Stimulated activated CD8-positive, alpha-beta memory T cell treated with anti-CD3 and anti-CD28 coated beads, Interleukin-4, amount 100 ng/mL, for 1 hour (primary cell): ENCODE measurements at places on chromosomes 3 and 15.

DNA sequence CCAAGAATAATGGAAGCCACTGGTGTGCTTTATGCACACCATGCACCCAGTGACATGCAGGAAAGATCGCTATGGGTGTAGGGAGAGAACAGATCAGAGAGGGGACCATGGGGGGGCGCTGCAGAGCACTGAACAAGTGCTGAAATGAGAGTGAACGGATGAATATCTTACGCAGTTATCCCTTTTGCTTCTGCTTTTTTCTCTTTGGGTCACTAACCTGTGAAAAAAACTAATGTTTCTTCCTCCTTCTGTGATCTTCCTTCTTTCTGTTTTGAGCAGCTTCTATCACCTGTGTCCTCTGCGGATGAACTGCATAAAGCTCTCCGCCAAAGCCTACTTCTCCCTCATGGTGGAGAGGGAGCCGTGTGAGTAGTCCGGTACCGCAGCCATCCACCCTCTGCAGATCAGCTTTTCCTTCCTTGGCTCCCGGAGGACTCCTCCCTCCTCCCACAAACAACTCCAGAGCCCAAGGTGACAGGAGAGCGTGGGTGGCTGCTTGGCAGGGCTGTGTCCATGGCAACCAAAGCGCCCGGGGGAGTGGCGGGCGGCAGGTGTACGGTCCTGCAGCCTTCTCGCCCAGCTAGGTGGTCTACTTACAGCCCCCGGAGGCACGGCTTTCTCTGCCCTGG is 106.2 kb downstream of the DGKG start:
- DNase-seq = no peak

DNA sequence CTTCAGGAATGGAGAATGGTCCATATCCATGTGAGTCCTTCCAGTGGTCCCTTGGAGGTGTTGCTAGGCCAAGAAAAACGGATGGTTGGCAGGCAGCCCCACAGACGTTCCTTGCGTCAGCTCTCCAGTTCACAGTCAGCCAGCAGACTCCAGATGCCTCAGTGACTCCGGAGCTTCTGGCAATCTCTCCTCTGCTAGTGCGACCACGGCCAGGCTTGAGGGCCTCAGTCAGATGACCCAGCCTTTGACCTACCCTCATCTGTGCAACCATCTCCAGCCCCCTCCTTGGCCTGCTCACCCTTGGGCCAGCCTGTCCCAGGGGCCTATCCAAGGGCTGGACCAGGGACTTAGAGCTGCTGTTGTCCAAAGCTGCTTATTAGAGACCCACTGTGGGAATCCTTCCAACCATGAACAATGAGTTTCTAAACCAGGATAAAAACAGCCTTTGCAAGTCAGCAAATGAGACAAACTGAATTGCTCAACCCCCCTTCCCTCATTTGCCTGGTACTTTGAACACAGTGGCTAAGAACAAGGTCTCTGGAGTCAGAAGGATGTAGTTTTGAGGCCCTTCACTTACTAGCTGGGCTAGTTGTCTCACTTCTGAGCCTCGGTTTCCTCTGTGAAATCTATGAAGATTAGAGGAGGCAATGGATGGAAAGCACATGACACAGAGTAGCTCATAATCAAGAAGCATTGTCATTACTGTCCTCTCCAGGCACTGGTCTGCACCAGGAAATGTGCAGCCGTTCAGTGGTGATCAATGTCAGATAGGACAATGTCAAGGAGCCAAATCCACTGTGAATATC is 44.8 kb downstream of the ANP32A start:
- no peak for DNase-seq

- DNase-seq = no peak
These were observed 29.4 kb upstream of the ACAD9 start for GRCh38 chr3:128849911-128850455.

DNA sequence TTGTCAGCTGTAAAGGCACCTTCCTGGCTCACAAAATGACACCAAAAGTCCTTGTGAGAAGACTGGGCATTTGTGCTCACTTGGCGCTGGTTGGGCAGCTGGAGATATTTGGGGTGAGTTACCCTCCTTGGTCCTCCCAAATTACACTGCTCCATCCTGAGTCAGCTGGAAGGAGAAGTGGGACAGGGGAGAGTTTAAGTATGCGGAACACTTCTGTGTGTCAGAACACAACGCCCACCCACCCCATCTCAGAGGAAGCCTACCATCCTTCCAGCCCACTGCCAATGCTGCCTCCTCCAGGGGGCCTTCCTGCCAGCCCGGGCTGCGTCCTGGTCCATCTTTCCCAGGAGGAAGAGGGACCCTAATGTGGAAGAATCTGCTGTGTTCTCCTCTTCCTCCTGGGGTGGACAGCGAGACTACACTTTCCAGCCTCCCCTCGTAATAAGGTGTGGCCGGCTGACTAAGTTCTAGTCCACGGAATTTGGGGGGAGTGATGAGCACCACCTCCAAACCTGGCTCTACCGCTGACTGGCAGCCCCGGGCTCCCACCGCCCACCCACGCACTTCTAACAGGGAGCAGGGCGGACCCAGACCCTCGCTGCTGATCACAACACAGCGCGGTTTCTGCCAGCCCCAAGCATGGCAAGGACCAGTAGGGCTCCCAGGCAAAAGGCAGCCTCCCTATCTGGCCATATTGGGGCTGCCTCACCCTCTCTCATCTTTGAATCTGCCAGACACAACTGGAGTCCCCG is 265.0 kb downstream of the XXYLT1 start:
- DNase-seq = no peak

DNA sequence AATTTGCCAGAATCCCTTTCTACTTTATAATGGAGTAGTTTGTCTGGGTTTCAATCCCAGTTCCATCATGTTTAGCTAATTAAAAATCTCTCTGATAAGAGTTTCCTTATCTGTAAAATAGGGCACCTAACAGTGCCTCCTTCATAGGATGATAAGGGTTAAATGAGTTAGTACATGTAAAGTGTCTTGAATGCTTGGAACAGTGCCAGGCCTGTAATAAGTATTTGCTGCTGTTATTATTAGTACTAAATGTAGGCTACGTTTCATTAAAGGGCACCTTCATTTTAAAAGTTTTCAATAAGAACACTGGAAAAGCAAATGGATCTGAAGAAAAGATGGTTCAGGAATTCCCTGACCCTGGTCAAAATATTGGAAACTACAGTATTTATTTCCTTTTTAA is 11.8 kb upstream of the SLC2A2 start:
- DNase-seq = no peak

DNA sequence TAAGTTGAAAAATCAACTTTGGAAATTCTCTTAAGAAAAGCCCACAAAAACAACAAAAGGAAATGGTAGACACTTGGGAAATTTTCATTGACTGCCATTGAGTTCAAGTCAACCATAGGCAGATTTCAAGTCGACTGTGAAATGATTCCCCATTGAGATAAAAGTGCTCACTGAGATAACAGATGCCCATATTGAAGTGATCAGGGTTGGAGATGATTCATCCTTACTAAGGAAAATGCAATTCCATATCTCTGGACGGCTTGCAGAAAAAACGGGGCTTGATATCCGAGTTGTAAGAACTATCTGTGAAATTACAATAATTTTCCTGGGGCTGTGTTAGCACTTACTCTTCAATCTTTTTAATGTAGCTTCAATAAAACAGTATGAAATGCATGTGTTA is 373.1 kb upstream of the THRB start:
- no peak for DNase-seq

GRCh38 chr3:184259878-184260723 is 1.3 kb downstream of the CAMK2N2 start:
- DNase-seq = no peak

- DNase-seq = no peak
These were observed 134.6 kb downstream of the SLCO3A1 start for GRCh38 chr15:91988071-91988470.

DNA sequence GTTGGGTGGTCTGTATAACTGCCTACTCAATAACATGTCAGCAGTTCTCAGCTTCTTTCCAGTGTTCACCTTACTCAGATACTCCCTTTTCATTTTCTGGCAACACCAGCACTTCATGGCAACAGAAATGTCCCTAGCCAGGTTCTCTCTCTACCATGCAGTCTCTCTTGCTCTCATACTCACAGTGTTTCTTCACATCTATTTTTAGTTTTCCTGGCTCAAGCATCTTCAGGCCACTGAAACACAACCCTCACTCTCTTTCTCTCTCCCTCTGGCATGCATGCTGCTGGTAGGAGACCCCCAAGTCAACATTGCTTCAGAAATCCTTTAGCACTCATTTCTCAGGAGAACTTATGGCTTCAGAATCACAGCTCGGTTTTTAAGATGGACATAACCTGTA is at the start of gene CAPN3:
CAPN3 (plus strand) TSS at position 253 of the 400 bp plus-strand sequence. CDS start 305 bp downstream, outside the sequence.
- no peak for DNase-seq

DNA sequence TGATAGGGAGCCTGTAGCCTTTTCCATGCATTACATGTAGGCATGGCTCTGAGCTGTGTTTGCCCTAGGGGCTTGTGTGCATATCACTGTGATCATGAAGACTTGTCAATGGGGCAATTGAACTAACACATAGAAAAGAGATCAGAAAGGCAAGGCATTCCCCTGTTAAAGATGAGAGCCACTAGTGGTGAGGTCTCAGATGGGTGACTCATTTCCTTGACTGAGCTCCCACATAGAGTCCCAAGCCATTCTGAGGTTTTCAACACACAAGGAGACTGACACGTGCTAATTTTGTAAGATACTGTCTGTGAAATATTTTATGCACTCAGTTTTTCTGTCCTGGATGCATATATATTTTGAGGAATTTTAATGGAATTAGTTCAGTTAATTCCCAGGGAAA is 53.8 kb downstream of the SAMMSON start:
- DNase-seq = no peak

- DNase-seq = no peak
These were observed 96.7 kb downstream of the ATP10A start for GRCh38 chr15:25766417-25766816.

DNA sequence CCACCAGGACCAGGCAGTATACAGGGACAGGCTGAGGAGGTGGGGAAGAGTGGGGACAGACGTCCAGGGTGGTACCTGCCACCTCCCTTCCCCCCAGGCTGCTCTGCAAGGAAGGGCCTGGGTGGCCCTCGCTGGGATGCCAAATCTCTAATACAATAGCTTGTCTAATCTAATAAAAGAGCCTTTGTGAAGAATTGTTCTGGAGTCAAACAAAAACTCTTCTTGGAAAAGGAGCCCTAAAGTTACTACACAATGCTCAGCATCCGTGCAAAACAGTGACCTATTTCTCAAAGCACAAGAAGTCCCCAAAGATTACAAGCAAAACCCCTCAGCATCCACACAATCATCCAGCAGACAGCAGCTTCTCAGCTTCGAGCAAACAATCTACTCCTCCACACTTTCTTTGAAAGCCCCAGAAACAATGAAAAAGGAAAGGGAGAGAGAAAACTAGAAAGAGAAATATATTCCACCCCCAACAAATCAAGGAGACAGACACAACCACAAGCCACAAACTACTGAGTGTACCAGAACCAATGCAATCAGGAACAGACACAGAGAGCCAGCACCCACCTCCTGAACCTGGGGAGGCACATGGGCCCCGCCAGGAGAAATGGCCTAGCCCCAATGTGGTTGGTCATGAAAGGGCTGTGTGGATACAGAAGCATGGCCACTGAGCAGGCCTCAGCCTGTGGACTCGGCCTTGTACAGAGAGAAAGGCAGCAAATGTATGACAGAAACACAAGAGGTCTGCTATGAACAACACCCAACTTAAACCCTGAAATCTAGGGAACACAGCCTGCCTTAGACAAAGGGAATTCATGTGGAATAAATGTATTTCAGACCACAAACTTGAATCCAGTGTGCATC is 177.1 kb upstream of the CHRNA7 start:
- no peak for DNase-seq

DNA sequence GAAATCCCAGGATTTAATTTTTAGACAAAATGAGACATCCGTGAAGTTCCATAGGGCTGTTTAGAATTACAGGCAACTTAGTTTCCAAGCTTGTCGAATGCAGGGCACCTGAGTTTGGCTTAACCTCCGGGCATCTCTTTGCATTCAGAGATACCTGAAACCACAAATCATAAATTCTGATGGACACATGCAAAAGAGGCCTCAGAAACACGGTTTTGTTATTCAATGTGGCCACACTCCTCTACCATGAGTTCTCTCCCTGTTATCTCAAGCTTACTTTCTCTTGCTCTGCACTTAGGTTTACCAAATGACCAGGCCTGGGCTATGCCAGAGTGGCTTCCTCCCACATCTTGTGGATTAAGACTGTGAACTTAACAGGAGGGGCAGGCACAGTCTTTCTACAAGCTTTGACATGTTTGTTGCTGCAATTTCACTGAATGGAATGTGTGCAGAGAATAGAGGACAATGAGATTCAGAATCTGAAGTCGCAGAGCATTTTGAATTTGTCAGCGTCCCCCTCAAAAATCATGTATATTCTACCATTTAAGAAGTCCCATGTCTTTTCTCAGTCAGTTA is 137.7 kb downstream of the TPRG1 start:
- no peak for DNase-seq

GRCh38 chr15:60652870-60653269 is 173.9 kb upstream of the ICE2 start:
- DNase-seq = no peak
